NB4 (cell line): ENCODE measurements at places on chromosomes 5 and 9.

DNA sequence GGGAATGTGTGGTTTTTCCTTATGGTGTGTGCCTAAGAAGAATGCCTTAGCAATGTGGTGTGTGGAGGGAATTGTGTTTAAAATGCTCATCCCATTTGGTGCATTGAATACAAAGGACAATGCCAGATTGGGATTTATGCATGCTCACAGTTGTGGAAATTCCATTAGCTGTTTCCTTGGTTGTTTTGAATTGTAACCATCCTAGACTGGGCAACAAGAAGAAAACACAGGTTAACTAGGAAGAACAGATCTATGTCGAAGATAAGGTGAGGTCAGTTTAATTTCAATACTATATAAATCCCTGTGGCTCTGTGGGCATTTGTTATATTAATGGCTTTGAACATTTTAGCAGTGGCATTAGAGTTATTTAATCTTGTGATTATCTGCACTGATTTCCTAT lies 266.8 kb downstream of the MAT2B start:
- no peak for DNase-seq

DNA sequence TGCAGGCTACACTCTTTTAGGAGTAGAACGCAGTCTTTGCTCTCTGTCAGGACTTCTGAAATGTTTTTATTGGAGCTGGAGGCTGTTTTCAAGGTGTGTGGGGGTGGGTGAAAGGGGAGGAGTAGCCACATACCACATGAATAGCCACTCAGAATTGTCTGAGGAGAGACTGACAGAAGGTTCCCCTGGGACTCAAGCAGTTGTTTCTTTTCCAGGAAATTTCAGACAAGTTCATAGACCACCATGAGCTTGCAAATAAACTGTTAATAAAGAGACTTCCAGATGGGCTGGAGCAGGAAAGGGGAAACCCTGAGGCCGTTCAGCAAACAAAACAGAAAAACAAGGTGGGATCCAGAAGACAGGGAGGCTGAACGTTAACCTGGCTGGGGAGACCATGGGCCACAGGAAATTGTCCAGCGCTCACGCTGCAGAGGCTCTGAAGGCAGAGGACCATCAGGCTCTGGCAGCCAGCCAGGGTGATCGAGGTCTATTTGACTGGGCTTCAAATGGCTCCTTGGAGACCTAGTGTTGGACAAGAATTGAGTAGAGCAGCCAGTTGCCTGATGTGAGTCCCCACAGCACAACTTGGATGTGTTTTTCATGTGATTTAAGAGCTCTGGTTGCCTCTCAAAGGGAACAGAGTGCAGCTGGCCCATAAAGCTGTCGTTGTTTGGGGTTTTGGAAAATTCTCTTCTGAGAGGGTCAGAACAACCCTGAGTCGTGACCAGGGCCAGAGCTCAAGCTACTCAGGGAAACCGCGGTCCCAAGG lies 159.2 kb upstream of the RAI14 start:
- DNase-seq: no peak

DNA sequence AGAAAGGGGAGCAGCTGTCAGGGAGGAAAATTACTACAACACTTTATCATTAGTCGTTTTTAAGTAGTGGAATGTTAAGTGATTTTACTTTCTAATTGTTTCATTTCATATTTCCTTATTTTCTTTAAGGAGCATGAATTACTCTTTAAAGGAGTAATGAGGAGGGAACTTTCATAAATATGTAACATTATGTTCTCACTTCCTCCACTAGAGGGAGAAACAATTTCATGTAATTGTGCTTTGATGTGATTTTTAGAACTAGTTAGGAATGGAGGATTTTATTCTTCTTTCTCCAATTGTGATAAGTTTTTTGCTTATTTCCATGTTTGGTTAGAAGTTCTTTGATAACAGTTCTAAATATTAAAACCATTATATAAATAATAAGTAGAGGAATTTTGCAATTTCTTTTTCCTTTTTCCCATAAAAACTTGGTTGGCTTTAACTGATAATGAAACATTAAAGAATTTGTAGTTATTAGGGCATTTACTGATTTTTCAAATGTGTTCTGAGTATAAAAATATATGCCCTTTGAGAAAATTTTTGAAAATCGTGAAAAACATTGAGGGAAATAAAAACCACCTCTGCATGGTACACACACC lies 25.6 kb downstream of the CEP78 start:
- peak; percentile 41 for DNase-seq

- peak; percentile 36 for DNase-seq
Observed at GRCh38 chr5:96067894-96068614, 106.4 kb upstream of the ELL2 start.

- DNase-seq: no peak
Observed at GRCh38 chr5:74384851-74385250, 255.7 kb downstream of the ENC1 start.

DNA sequence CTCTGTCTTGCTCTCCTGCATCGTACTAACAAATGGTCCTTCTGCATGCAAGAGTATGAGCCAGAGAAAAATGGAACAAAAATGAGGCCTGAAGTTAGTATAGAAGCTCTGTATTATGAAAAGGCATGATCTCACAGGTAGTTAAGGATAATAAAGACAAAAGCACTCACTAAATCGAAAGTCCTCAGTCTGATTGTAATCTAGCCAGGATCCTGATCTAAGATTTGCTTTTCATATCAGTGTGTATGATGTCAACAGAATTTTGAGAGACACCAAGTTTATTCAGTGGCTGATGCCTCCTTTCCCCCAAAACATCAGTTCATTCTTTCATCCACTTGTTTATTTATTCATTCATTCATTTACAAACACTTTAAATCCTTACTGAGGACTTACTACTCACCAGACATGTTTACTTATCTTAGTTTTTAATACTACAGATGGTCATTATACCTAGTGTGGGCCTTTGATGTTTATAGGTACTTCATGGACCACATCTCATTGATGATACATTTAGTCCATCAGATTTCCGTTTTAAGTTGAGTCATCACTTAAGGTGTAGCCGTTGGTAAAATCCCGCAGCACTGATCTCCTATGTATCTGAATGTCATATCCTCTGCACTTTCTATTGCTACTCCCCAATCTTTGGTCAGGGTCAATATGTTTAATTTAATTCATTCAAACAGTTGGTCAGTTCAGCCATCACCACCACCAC lies 105.2 kb upstream of the DHFR start:
- no peak for DNase-seq

GRCh38 chr5:132026516-132027008 lies 15.1 kb upstream of the ACSL6 start:
- no peak for DNase-seq

DNA sequence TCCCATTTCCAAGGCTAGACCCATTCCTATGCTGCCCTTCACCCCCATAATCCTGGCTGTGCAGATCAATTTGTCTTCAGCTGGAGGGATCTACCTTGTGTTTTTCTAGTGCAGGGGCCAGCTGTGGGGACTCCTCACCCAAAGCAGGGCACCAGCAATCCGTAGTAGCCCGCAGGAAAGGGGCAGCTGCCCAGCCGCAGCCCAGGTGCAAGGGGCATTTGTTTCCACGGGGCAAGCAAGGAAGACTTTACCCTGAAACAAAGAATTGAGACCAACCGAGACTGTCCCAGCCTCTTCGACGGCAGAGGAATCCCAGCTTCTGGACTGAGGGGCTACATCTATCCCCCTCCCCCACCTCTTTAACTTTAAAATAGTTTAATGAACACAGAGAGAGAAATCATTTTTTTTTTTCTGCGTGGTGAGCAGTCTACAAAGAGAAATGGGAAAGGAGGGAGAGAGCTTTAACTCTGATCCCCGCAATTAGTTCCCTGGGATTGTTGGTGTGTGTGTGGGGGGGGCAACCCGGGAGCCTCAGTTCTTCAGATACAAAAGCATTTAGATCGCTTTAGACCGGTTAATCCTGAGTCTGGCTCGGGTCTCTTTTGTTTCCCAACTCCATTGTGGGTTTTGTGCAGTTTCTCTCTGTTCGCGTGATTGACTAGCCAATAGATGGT lies 10.6 kb upstream of the LHX2 start:
- peak; percentile 4 for DNase-seq
